Mesothelial cell of epicardium (in vitro differentiated cells): ENCODE measurements at places on chromosomes 6 and 20. TPM values are rescaled to one million over a fixed set of nuclear protein-coding genes. Genes with fewer than 3 reads are reported as not detected.

GRCh38 chr6:107822176-107823046 lies 1.7 kb downstream of the SCML4 start:
- DNase-seq, result no peak

DNA sequence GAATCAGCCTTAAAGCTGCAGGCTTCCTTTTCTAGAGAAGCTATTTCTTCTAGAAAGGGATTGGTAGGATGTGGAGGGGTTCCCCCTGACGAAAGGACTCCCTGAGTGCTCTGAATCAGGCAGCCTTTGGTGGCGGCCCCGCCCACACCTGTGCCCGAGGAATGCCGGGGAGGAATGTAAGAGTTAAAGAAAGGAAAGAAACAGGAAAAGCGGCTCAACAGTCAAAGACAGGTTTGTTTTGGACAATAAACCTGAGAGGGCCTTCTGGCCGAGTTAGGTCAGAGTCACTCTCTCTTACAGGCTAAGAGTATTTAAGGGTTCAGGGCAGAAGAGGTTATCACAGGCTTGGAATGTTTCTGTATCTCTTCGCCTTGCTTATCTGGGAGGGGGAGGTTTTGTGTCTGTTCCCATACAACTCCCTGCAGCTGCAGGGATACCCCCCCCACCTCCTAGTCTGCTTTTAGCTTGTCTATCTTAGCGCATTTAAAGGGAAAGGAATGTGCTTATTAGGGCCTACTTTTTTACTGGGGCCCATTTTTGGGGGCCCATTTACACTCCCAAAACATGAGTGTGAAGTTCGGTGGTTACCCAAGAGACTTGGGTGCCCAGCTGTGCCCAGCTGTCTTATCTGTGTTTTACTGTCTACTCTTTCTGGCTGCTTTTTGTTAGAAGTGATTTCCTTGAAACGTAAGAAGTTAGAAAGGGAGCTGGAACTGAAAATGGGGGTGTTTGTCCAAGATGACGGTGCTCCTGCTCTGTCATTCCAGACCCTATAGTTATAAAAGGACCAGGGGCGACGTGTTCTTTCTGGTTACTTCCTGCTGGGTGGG lies 32.8 kb downstream of the DYNLT1 start:
- DNase-seq, result peak; percentile 65

DNA sequence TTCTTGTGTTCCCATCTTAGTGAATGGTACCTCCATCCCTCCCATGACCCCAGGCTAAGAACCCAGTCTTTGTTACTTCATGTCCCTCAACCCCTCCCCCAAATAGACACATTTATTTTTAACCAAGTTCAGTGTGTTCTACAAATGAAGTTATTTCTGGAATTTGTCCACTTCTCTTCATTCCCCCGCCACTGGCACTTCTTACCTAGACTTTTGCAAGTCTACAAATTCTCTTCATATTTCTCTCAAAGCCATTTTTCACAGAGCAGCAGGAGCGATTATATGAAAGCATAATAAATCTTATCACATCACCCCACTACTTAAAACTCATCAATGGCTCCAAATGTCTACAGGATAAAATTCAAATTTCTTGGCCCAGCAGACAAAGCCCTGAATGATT lies 131.4 kb downstream of the BTBD9 start:
- no peak for DNase-seq

The TBXT gene
- total RNA-seq, result not detected in 3 replicates

- no peak for DNase-seq
Measured at GRCh38 chr20:1626528-1627199, 6.9 kb upstream of the SIRPB1 start.

The SALL4 gene
- 14.8 to 20.5 TPM (median 18.9 TPM) in 3 replicates for total RNA-seq

DNA sequence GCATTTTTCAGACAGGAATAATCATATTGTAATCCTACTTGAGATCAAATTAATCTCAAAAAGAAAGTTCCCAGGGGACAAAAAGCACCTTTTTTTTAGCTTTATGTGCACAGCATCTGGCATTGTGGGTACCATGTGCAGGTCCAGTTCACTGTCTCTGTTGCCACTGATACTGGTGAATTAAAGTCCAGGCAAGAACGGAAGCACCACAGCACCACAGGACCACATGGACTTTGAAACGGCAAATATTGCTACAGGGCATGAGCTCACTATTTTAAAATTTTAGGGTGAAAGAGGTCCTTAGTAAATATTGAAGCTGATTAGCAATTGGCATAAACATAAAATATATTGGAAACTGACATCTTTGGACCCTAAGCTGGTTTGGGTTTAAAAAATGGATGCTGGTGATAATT lies 709.0 kb downstream of the EPM2A start:
- no peak for DNase-seq

- no peak for DNase-seq
Measured at GRCh38 chr20:23923891-23924435, 44.4 kb upstream of the CST5 start.

The CCM2L gene
- total RNA-seq, result 0.16 to 0.38 TPM in 2 of 3 replicates, not detected in the other
